ENCODE measurements at places on chromosomes 2 and 18.

DNA sequence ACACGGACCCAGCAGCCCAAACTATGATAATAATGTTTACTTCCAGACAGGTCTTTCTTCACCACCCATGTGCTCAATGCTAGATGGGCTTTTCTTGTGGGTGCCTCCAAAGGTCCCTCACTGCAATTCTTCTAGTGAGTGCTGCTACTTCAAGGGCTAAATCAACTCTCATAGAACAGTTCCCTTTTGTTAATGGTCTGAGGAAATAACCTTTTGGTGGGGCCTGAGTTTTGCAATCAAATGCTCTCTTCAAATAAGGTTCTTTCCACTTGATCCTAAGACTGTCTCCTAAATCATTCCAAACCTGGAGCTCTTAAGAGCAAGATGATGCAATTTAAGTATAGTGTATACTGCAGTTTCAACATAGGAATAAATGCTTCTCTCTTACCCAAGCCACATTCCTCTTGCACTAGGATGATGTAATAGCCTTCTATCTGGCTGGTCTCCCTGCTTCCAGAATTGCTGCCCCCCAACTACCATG, 6.0 kb downstream of the NEMP2 start:
- DNase-seq, result no peak

DNA sequence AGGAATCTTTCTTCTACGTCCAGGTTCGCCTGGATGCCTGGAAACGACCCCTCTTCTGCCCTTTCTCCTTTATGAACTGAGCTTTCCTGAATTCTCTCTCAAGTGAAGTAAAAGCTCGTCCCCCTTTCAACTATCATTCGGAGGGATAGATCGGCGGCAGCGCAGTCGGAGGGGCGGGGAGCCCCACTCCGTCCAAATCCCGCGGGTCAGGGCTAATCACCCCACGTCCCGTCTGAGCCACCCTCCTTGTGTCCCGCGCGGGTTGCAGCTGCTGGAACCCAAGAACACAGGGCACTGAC, 367 bp downstream of the FBXO48 start:
- DNase-seq, result no peak

- DNase-seq, result no peak
Observed at GRCh38 chr2:38533757-38534545, 68.8 kb downstream of the HNRNPLL start.

DNA sequence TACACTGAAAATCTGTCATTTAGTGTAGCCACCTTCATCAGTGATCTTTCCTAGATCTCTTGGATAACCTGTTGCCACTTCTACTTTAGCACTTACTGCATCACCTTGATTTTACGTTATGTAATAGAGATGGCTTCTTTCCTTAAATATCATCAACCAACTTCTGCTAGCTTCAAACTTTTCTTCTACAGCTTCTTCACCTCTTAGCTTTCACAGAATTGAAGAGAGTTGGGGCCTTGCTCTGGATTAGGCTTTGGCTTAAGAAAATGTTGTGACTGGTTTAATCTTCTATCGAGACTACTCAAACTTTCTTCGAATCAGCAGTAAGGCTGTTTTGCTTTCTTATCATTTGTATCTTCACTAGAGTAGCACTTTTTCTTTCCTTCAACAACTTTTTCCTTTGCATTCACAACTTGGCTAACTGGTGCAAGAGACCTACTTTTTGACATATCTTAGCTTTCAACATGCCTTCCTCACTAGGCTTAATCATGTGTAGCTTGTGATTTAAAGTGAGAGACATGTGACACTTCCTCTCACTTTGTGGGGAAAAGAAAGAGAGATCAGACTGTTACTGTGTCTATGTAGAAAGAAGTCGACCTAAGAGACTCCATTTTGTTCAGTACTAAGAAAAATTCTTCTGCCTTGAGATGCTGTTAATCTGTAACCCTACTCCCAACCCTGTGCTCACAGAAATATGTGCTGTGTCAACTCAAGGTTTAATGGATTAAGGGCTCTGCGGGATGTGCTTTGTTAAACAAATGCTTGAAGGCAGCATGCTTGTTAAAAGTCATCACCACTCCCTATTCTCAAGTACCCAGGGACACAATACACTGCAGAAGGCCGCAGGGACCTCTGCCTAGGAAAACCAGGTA, 99.6 kb downstream of the ATL2 start:
- no peak for DNase-seq

GRCh38 chr2:85497944-85498630, 40.9 kb upstream of the MAT2A start:
- no peak for DNase-seq

DNA sequence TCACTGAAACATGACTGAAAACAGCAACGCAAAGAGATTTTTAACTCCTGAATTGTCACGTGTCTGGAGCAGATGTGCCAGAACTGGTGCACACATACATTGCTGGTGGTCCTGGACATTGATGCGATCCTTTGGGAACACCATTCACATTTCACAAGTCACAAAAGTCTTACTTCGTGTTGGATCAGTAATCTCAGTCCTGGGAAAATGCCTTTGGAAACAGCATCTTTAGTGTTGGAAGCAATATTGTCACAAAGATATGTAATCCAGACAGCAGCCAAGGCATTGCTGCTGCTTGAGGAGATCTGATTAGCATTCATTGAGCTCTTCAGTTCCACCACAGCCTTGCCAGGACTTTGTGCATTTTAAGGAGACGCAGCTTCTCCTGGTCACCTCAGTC, 126.2 kb upstream of the SH3BP4 start:
- DNase-seq, result no peak

DNA sequence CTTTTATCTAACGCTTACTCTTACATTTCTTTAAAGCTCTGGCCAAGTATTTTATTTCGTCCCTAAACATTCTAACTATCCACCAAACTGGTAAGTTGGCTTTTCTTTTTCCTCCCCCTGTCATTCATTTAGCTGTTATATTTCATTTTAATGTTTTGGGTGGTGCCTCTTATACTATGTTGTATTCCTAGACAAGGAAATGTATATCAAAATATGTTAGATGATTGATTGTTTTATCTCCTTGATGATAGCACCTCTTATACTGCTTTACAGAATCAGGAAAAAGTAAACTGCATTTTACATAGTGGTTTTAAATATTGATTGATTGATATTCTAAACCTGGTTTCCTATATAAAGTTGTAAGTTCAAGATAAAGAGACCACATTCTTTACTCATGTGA, 23.9 kb downstream of the C18orf54 start:
- DNase-seq, result no peak
